ENCODE measurements at places on chromosomes 3 and 15.

- DNase-seq, result no peak
Measured at GRCh38 chr3:107525644-107526305, 3.0 kb downstream of the BBX start.

GRCh38 chr3:194686816-194687637, 1.3 kb downstream of the FAM43A start:
- peak; percentile 16 for DNase-seq

DNA sequence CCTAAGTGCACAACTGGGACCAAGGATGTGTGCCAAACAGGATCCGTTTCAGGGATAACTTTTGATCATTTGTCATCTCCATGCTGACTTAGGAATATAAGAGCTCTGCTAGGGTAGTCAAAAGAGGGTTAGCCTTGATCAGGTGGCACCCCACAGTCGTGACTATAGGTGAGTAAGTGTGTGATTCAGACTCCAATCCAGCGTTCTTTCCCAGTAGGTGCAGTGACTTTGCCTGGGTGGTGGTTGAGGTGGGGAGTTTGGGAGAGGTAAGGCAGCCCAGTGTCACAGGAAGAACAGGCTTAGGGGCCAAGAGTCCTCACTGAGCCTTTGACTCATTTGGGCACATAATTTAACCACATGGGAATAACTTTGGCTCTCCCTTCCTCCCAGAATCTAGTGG, 51.0 kb downstream of the CHDH start:
- DNase-seq, result no peak

DNA sequence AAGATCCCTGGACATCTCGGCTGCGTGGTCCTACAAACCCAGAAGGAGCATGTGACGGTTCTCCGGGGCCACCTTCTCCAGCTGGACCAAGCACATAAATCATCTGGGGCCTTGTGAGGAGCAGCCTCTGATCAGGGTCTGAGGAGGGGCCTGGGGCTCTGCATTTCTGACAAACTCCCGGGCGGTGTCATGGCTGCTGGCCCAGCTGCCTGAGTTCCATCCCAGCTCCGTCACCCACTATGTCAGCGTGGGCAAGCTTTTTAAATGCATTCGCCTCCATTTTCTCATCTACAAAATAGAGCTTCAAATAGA, 126.3 kb upstream of the MEF2A start:
- DNase-seq, result no peak

GRCh38 chr15:92848852-92849598, 51.1 kb upstream of the CHD2 start:
- peak; percentile 67 for DNase-seq

DNA sequence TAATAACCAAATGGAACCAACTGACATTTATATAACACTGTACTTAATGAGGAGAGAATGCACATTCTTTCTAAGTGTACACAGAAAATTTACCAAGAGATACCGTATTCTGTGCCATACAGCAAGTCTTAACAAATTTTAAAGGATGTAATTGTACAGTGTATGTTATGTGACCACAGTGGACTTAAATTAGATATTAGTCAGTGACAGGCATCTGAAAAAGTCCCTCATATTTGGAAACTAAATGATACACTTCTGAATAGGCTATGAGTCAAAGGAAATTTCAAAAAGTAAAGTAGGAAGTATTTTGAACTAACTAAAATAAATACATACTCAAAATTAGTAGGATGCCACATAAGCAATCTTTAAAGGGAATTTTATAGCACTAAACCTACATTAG, 59.6 kb upstream of the P3H2 start:
- no peak for DNase-seq

GRCh38 chr3:192819001-192819569, 91.7 kb upstream of the FGF12 start:
- DNase-seq, result peak; percentile 25

- DNase-seq, result no peak
Measured at GRCh38 chr3:22724420-22724819, 478.7 kb upstream of the UBE2E2 start.

DNA sequence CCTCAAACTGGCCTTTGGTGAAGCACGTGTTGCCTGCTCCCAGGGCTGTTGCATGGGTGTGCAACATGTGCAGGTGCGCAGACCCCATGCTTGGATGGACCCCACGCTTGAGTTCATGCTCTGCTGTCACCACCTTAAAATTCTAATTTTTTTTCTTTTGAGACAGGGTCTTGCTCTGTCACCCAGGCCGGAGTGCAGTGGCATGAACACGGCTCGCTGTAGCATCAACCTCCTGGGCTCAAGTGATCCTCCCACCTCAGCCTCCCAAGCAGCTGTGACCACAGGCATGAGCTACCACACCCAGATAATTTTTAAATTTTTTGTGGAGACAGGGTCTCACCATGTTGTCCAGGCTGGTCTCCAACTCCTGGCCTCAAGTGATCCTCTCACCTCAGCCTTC, 9.1 kb upstream of the IGDCC3 start:
- no peak for DNase-seq

GRCh38 chr3:57778494-57778893, 22.4 kb downstream of the SLMAP start:
- no peak for DNase-seq

DNA sequence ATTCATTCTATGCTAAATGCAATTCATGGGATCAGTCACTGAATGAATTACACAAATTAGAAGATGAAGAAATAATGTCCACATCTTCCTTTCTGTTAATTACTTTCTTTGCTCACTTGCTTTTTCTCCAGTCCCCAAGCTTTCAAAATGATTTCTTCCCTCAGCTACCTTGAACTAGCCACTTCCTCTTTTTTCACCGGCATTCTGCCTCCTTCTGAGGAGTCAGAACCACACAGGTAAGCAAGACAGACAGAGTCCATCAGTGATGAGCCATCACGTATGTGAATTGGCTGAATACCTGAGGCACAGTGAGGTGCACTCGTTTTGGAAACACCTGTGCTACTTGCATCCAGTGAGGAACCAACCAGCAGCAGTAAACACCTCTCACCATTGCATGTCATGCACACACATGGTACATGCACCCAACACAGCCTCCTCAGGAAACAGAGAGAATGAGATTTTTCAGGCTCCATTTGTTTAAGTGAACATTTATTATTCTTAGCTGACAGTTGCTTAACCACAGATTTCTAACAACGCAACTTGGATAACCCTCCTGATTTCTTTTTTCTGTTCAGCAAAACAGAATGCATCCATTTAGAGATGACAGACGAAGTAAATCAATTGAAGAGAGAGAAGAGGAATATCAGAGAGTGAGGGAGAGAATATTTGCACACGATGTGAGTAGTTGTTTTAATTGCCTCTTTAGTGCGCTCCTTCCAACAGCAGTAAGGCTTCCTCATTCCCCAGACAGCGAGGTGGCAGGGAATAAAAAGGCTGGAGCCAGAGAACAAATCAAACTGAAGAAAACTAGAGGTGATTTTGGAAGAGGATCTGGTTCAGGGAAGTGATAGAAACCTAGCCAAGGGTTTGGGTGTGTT, 69.3 kb downstream of the ARPP21 start:
- no peak for DNase-seq

DNA sequence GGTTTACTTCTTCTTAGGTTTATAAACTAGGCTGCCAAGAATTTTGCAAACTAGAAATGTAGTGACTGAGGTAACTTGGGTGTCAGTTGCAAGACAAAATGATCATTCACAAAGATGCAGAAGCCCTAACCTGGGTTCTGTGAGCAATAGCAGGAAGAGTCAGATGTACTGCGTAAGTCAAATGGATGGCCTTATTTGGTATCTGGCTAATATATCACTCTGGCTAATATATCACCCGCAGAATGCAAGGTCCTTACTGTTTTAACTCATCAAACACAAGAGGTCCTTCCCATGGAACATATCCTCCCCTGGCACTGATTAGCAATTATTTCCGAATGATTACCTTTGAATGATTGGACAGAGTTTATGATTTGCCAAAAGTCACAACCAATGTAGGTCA, 37.4 kb downstream of the RBMS3 start:
- DNase-seq, result no peak

DNA sequence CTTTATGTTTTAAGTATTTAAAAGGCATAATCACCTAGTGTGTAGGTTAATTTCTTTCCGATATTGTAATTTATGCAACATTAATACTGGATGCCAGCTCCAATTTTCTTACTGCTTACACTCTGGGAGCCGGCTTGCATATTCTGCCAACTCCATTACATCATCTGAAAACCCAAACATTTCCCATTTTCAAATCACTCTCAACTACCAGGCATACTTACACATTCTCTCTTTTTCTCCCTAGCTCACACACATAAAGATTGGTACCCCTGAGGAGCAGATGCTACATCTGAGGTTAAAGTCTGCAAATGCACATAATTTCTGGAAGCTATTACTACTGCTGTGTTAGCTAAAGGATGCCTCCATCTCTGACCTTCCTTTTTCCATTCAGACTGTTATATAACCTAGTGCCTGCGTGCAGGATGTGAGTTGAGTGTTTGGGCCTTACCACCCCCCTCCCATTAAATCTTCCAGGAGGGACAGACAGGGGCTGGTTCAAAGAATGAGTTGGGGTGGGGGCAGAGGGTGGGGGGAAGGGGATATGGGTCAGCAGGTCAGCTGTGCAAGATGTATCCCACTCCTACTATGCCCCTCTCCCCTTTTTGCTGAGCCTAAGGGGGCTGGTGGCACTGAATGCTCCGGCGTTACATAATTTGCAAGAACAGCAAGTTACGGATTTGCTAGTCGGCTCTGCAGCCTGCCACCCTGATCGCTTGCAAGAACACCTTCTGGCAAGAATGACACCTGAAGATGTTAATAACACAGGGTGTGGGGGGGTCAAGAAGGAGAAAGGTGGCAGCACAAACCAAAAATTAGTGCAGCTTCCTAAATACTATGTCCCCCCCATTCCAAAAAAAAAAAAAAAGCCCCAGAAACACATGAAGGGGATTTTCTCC, 2.5 kb downstream of the RORA start:
- DNase-seq, result no peak

DNA sequence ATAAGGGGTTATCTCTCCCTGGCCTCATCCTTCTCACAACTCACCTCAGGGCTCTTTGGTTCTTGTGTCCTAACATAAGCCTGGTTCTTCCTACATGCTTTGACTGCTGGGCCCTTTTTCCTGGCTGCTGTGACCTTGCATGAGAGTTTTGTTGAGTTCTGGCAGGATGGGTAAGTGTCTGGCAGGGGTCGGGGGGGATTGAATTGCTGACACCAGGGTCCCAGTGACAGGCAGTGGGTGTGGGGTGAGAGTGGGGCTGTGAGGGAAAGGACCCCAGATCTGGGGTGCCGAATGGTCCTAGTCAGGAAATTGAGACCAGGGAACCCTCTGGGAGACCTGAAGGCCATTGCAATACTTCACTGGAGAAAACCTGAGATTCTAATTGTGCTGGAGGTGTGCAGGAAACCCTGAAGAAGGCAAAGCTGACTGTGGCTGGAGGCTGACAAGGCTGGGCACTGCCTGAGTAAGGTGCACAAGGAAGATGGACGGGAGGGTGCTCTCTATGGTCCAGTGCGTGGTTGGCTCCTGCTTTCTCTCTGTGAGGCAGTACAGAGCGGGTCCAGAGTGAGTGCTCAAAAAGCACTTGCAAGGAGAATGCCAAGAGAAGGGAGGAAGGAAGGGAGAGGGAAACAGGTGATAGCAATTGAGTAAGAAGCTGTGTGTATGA, 76.8 kb downstream of the CLSTN2 start:
- no peak for DNase-seq
